ENCODE measurements at places on chromosomes 1 and 21.

GRCh38 chr1:232142403-232143314 is 487.3 kb downstream of the SIPA1L2 start:
- DNase-seq = no peak

GRCh38 chr1:12345350-12346217 is 115.8 kb downstream of the VPS13D start:
- no peak for DNase-seq

GRCh38 chr1:67749844-67750690 is 65.1 kb downstream of the GADD45A start:
- no peak for DNase-seq

DNA sequence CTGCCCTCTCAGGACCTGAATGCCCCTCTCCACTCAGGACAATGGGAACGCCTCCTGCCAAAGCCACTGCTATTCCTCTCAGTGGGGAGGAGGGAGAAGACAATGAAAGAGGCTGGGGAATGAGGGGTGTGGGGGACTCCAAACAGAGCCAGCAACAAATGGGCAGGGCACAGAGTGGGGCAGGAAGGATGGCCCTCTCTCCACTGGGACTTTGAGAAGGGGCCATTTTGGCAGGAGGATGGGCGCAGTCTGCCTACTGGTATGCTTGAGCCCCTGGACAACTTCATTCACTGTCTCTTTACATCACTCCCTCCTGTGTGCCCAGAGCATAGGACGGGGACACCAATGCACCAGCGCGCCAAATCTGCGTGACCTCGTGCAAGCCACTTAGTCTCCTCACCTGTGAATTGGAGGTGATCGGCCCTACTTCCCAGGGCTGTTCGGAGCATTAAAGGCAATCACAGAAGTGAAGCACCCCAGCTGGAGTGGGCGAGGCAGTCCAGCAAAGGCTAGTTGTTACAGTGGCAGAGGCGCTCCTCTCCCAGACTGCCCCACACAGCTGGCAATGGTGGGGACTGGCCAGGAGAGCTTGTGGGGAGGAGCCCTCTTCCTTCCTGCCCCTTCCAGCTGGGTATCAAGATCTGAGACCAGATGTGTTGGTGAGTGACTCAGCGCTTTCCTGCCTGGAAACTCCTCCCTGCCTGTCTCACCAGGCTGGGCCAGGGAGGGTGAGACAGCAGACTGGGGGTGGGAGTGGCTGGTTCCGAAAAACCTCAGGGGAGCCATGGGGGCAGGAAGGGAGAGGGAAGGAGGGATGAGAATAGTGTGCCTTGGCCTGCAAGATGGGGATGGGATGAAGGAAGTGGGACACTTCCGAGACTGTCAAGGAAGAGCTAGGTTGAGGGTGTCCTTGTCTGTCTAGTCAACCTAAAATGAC is 22.4 kb upstream of the SYNC start:
- DNase-seq = no peak

DNA sequence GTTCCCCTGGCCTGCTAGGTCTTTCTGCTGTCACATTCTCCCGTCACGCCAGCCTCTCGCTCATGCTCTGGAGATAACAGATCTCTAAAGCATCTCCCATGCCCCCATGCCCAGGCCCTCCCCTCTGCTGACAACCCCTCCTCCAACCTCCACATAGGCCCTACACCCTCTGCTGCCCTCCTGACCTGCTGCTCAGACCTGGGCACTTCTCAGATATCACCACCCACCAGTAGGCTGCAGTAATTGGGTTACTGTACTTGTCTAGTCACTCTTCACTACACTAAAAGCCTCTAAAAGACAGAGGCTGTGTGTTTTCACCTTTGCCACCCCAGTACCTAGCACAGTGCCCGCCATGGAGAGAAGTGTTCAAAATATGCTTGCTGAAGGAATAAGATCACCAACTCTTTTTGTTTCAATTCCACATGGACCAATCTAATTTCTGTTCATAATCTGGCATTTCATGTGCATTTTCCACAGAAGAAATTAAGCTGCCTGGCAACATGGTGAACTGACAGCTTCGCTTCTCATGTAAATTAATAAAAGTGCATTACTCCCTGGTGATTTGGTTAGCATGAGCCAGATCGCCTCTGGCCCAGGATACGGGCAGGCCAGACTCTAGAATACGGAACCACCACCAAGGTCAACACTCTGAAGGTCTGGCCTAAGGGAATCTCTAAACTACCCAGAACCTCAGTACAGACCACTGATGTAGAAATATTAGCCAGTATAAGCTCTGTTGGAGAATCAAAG is 20.7 kb downstream of the LBR start:
- no peak for DNase-seq

- DNase-seq = no peak
Observed at GRCh38 chr1:108527135-108527534, 32.8 kb upstream of the EEIG2 start.

- DNase-seq = no peak
Observed at GRCh38 chr1:30928789-30929134, 20.2 kb upstream of the SDC3 start.

- no peak for DNase-seq
Observed at GRCh38 chr1:29667951-29668350, 431.6 kb downstream of the PTPRU start.

DNA sequence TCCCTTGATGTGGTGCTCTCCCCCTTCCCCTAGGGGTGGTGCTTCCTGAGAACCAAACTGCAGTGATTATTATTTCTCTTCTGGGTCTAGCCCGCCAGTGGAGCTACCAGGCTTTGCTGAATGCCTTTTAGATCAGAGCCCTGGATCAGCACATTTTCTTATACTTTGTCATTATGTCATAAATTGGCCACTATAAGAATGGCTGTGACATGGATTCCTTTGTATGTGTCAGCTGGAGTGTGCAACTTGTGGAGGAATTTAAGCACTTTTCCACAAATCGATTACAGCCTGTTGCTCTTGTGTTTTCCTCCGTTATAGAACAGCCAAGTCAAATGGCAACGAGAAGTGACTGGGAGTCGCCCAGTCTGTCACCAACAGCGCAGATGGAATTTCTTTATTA is 273.3 kb downstream of the DUSP10 start:
- DNase-seq = no peak

- DNase-seq = no peak
Observed at GRCh38 chr1:167623951-167624350, 6.1 kb upstream of the RCSD1 start.
